ENCODE measurements at places on chromosomes 2 and 18.
A peak's percentile ranks its signal among the peaks of the same experiment; 100 is the strongest.

DNA sequence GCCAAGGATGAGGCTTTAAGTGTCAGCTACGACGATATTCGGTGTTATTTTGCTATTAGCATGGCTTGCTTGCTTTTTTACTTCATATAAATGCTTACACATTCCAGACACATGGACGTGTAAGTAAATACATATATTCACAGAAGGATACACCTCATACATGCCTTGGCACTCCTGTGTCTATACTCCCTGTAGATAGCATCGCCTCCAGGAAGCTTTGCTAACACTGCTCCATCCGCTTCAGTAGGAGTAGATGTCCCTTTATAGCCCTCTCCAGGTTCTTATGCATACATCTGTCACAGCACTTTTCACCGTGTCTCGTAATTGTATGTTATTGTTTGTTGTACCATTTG lies 27.5 kb upstream of the KCTD1 start:
- no peak for DNase-seq

- no peak for DNase-seq
Measured at GRCh38 chr18:3130344-3130743, 89.4 kb downstream of the MYOM1 start.

- no peak for DNase-seq
Measured at GRCh38 chr18:8536922-8537321, 72.3 kb upstream of the RAB12 start.

DNA sequence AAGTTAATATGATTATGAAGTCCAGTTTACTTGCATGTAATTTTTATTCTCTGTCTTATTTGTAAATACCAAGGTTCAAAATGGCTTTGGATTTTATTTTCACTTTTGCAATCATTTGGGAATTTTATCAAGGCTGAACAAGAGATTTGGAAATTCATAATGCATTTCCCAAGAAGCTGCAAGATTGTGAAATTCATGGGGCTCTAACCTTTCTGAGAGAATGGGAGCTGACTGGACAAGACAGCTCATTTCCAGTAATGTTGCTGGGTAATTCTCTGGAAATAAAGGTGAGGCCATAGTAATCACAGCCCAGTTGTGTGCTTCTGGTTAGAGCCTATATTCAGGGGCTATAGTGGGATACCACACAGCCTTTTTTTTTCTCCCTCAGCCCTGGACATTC lies 21.5 kb upstream of the NABP1 start:
- no peak for DNase-seq

- no peak for DNase-seq
Measured at GRCh38 chr18:43078478-43079092, 36.9 kb downstream of the RIT2 start.

GRCh38 chr2:159130302-159130701 lies 156.2 kb downstream of the WDSUB1 start:
- DNase-seq: peak; percentile 95
